Stimulated activated effector memory CD8-positive, alpha-beta T cell treated with anti-CD3 and anti-CD28 coated beads, Interleukin-12 subunit alpha, Interleukin-12 subunit beta, amount 100 ng/mL, for 72 hours (primary cell): ENCODE measurements at places on chromosomes 3 and 15.

DNA sequence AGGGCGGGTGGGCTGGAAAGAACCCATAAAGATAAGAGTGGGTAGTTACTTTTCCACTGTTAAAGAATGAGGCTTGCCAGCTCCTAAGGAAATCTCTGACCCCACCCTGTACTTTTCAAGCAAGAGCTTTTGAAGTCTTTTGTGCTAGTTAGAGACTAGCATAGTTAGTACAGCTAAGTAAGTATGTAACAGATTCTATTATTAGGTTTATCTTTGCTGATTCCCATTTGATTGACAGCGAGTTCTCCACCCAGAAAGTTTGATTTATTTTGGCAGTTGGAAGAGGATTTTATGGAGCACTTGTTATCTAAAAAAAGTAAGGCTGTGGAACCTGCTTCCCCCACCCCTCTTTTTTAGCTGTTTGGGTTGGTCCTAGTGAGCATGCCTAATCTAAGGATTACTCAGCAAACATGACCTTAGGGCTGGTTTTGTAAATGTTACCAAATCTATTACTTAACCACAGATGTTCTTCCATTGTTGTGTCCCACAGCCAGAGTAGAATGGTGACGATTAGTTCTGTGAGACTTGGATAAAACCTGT lies 57.6 kb downstream of the FNDC3B start:
- no peak for DNase-seq

DNA sequence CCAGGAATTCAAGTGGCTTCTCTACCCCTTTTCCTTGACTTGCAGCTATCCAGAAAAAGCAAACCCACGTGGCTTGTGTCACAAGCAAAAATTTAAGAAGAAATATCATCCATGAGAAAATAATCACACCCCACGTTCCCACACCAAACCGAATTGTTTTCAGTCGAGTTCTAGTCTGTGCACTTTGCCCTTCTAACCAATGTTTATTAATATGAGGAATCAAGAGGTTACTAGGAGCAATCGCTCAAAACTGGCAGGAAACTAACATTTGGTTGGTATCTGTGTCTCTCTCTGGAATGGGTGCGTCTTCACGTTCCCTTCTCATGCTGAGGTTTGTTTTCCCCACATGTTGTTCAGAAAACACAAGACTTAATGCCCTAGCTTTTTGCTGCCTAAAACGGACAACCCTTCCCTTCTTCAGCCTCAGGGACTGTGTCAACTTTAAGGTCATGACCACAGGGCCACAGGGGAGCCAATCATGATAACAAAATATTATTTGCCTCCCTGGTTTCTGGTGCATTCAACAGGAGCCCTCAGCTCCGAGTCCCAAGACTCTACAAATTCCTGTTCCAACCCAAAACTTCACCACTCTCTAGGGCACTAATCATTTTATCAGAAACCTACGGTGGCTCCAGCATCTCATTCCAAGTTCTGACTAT lies 41.4 kb upstream of the LMCD1 start:
- DNase-seq, result no peak

DNA sequence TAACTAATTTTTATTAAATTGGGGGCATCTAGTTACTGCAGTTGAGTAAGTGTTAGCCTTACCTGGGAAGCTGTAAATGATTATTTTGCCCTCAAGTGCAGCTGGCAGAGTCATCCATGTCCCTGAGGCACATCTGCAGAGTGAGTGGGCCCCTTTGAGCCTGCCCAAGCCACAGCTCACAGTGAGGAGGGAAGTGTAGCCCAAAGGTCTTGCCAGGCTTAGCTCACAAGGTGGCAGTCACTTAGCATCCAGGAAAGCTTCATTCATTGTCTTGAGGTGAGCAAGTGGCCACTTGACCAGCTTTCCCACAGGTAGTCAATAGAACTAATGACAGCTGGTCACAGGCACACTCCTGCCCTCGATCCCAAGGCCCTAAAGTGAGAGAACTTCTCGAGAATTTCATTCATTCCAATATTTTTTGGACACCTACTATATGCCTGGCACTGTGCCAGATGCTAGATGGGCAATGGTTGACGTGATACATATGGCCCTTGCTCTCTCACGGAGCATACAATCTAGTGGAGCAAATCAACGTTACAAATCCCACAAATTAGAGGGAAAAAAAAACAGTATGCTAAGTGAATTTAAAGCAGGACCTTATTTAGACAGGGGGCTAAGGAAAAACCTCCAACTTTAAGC lies 163.3 kb upstream of the IL12A start:
- DNase-seq, result no peak

DNA sequence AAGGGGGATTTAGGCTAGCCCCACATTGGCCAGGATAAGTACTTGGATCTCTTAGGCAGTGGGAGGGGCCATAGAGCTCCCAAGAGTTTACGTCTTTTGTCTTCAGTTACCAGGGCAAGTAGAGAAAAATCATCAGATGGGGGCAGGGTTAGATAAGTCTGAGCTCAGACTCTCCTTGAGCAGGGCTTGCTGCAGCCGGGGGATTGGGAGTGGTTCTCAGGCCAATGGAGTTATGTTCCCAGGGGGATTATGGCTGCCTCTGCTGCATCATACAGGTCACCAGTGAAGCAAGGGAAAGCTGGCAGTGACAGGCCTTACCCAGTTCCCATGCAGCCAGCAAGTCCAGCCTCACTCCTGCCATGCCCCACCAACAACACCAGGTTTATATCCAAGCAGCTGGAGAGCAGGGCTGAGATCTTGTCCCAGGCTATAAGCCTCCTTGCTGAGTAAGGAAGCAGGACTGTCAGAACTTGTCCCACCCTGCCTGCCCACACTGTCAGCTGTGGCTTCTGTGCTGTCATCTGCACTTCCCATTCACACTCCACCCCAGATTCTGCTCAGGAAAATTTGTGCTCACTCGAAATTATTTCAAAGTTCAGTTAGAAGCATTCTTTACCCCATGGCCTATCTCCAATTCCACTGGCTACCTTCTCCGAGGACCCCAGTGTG lies 215.3 kb downstream of the FAM43A start:
- DNase-seq, result no peak

GRCh38 chr3:41674449-41674848 lies 287.5 kb downstream of the ULK4 start:
- DNase-seq, result no peak

DNA sequence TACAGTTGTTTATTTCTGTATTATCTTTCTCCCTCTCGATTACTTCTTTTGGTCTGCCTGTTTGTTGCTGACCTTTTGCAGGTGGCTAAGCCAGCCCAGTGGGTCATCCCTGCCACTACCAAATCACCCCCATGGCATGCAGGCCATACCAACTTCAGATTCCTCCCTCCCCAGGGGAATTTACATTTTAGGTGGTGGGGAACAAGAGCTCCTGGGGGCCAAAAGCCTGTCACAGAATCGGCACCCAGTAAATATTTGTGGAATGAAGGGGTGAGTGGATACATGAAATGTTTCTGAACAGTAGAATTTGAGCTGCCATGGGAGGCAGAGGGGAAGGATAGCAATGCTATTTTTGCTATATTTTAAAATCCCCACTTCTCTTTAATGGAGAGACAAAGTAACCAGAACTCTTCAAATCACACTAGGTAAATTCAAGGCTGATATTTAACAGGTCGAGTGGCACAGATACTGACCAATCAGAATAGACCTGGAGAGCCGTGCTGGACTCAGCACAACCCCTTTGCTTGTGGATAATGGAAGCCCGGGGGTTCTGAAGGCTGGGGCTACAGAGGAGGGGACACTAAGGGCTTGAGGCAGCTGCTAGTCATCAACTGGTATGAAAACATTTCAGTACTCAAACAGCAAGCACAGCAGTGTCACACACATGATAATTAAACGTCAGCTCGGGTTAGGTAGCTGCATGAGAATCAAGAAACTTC lies 54.3 kb upstream of the SMAD3 start:
- DNase-seq, result no peak

GRCh38 chr15:62914461-62915079 lies 128.0 kb upstream of the TPM1 start:
- no peak for DNase-seq

GRCh38 chr3:25870452-25870851 lies 80.6 kb downstream of the OXSM start:
- DNase-seq, result no peak

DNA sequence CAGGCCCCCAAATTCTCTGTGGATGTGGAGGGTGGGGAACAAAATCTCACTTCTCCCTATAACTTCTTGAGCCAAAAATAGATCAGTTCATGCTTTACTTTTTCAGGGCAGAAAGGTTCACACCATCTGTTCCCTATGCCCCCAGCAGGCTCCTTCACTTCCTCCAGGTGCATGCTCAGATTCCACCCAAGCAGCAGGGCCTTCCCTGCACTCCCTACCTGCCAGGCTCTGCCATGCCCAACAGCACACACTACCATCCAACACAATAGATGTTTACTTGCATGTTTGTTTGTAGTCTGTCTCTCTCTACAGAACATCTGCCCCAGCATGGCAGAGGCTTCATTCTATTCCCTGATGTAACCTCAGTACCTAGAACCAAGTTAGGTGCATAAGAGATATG lies 43.3 kb downstream of the GABRB3 start:
- no peak for DNase-seq

- no peak for DNase-seq
Measured at GRCh38 chr3:178258121-178258520, 278.1 kb upstream of the KCNMB2 start.

DNA sequence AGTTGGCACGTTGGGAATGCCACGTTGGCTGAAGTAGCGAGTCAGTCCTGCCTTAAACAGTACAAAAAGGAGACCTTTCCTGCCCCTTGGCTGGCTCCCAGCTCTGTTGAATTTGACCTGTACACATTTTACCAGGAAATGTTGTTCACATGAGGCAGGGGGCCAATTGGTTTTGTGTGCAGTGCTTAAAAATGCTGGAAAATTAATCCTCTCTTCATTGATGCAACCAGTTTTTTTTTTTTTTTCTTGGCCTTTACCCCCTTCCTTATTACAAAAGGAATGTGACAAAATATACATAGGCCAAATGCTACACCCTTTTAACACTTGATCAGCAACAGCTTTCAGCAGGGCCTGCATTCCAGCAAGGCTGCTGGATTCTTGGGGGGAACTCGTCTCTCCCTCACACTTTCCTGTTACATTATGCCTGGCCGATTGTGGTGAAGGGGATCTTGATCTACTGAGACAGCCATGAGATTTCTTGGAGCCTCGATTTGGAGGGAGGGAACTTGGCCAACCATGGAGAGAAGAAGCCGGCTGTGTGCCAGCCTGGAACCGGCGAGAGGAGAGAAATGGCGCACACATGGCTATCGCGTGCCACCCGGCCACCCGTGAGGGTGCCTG lies 93.1 kb downstream of the DNASE1L3 start:
- DNase-seq, result no peak

DNA sequence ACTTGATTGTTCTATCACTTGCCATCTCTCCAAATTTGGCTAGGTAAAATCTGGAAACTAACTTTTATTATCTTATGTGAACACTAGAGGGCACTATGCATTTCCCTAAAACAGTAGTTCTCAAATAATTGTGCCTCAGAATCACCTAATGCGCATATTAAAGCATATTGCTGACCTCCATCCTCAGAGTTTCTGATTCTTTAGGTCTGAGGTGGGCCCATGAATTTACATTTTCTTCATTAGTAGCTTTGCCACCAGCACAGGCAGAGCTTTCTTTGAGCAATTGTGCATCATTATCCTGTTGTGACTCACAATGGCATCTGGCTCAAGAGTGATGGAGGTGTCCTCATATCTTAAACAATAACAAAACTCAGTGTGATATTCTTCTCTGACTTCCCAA lies 17.5 kb upstream of the BCHE start:
- DNase-seq, result no peak

- no peak for DNase-seq
Measured at GRCh38 chr3:107643038-107643883, 120.5 kb downstream of the BBX start.

- DNase-seq, result no peak
Measured at GRCh38 chr3:66989860-66990696, 8.0 kb upstream of the KBTBD8 start.

GRCh38 chr3:44030687-44031305 lies 210.9 kb upstream of the TOPAZ1 start:
- DNase-seq, result no peak

DNA sequence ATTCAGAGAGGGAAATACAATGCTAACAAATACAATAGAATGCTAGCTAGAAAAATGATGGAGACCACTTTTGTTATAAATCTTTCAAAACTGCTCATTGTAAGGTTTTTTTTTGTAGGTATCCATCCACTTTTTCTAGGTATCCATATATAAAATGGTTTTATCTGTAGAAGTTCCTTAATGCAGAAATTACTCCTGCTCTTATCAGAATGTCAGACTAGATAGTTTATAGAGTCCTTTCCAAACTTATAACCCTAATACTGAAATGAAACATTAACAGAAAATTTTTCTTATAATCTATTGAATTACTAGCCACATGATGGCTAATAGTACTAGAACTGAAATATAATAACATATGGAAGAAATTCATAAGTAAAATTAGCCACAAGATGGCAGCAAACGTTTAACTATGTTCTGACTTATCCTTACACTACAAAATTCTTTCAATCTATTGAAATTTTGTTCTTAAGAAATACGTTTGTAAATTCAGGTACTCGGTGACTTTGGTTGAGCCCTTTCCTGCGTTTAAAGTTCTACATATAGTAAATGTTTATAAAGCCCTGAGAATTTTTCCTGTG lies 58.5 kb downstream of the ECT2 start:
- DNase-seq, result no peak

DNA sequence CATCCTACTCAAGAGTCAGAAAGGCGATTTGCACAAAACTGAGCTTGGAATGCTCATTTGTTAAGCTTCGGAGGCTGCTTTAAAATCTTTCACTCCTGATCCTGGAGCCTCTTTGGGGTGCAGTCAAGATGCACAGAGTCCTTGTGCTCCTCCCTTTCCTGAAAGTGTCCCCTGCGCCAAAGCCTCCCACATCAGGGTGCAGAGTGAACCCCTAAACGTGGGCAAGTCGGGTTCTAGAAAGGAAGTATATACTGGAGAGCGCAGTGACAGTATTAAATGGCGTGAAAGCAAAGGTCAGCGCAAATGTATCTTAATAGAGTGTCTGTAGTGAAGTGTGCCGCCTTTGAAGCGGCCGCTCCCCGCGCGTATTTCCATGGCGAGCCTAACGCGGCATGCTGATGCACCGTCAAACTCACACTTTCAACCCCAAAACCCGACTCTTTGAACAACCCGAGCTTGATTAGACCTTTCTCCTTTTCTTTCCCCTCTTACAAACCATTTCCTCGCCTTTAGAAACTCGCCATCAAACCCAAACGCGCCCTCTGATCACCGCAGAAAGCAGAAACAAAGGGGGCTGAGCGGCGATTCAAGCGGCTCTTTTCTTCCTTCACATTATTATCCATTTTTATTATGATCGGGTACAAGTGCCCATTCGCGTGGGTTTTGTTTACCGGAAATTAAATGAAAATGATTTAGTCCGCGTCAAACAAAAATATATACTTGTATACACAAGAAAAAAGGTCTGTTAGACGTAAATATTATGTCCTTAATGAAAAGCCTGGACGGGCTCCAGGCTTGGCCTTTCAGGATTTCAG lies 18.3 kb downstream of the ZIC4 start:
- DNase-seq, result no peak

DNA sequence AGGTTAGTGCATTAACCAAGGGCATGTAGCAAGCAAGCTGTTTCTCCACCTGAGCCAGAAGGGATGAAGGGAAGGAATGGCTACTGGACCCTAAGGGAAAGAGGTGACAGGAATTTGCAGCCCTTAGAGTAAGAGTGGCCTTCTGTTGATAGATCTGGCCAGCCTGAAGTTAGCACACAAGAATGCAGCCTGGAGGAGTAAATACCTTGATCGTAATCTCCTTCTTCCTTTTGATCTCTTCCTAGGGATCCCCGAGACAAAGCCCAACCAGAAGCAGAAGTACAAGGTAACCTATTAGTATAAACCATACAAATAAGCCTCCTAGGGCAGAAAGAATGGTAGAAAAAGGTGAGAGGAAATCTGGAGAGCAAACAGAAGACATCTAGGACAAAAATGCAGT lies 134.6 kb downstream of the ATP8B4 start:
- DNase-seq, result no peak
